ENCODE measurements at places on chromosomes 4 and X.

DNA sequence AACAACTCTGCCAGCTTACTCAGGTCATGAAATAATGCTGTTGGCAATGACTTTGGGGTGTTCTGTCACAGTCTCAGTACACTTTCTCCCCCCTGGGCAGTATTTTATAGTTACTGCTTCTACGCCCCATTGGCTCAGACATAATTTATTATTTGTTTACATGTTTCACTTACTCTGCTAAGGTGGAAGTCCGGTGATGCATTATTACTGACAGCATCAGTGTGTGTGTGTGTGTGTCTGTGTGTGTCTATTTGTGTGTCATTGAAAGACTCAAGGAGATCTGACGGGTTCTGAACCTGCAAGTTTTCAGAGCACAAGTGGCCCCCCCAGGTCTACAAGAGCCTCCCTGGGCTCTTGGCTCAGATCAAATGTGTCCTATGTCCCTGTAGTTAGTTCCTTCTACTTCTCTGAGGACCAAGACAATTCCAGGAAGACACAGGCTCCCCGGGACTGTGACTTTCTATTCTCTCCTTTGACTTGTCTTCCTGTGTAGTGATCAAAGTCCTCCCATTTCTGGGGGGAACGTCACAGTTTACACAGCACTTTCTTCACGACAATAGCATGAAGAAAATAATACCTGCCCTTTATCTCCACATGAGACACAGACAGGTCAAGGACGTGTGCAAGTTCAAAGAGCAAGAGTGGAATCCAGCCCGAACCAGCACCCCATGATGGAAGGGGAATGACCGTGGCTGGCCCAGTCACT, 283.7 kb upstream of the GATB start:
- no peak for DNase-seq

DNA sequence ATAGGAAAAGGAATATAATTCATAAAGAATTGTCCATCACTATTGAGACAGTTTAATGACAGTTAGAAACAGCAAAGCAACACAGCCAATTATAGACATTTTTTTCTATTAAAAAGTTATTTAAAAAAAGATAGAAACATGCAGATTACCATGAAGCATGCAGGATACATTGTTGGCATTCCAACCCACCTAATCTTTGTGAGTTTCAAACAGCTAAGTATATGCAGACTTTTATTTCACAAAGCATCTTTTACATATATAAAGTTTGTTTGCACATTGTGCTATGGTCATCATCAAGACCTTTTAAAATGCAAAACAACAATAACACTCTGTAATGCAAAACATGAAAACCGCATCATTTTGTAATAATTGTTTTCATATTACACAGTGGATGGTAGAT, 125.9 kb upstream of the ETNPPL start:
- no peak for DNase-seq

DNA sequence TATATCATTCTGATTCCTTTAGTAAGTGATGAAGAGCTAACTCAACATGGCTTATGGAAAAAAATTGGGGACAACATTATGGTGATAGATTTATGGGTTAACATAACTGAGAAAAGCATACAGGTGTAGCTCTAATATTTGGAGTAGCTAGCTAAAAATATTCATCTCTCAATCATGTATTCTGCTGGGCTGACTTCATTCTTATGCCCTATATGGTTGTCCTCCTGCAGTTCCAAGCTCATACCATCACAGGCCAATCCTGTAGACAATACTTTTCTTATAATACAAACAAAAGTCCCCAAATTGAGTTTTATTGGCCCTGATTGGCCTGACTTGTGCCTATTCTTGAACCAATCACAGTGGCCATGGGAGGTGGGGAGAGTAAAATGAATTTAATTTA, 6.7 kb upstream of the FAM241A start:
- DNase-seq = no peak

- DNase-seq = no peak
These were observed 2.9 kb downstream of the LRPAP1 start for GRCh38 chr4:3529363-3529762.

GRCh38 chrX:30874851-30875250, 14.2 kb downstream of the TAB3 start:
- no peak for DNase-seq

- no peak for DNase-seq
These were observed 516.1 kb upstream of the DIPK2B start for GRCh38 chrX:45716750-45717149.

DNA sequence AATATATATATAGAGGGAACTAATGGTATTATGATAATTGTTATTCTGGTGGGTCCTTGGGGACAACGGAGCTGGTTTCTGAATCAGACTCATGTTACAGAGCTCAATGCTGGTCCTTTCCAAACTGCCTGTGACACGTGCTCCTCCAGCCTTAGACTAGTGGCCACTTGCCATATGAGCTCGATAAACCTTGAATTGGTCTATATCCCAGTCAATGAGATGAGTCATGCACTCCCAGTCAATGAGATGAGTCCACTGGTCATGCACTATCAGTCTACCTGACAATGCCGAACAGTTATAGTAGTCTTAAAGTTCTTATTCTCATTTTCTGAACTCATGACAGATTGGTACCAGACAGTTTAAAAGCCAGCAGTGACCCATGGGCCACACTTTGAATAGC, 325.2 kb downstream of the LDB2 start:
- DNase-seq = no peak

GRCh38 chrX:3485727-3486126, 139.3 kb upstream of the MXRA5 start:
- DNase-seq = no peak

- no peak for DNase-seq
These were observed 58.7 kb upstream of the KDR start for GRCh38 chr4:55183926-55184599.

DNA sequence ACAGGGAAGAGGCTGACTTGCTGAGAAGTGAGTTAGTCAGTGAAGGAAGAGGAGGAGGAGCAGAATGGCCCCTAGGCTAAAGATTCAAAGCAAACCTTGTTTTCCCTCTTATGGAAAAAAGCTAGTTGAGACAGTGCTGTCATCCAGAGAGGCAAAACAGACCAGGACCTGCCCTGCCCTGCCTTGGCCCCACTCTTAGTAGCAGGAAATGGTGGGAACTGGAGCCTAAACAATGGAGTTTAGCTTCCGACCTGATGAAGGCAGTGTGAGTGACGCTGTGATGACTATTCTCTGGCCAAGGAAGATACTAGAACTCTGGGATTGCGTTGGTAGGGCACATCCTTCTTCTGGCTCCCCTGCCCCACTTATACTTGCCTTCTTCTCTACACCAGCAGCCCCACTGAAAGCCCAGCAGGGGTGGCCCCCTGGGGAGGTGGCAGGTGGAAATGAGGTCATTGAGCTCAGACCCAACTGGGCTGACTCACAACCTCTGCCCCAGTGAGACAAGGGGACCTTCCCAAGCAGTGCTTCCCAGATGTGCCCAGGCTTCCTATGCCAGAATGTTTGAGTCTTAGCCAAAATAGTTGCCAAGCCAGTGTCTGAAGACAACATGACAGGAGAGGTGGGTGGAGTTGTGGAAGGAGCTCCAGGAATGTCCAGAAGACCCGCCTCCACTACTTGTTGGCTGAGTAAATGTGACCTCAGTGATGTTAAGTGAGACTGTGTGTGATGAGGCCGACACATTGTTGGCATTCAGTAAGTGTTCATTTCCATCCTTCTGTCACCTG, 38.8 kb downstream of the MSN start:
- DNase-seq = peak; percentile 46

DNA sequence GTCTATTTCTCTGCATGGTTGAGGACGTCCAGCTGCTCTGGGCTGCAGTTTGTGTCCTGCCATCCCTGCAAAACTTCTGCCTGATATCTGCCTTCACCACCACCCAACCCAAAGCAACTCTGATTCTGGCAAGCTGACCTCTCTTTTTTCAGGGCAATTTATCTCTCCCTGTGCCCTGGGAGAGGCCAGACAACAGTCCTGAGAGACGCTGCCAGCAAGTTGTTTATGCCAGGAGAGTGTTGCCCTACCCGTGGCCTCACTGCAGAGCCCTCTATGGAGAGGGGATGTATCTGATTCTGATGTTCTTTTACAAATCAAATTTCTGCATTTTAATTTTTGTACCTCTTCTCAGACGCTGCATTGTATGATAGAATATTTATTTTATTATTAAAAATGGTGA, 36.6 kb upstream of the BRWD3 start:
- DNase-seq = no peak

DNA sequence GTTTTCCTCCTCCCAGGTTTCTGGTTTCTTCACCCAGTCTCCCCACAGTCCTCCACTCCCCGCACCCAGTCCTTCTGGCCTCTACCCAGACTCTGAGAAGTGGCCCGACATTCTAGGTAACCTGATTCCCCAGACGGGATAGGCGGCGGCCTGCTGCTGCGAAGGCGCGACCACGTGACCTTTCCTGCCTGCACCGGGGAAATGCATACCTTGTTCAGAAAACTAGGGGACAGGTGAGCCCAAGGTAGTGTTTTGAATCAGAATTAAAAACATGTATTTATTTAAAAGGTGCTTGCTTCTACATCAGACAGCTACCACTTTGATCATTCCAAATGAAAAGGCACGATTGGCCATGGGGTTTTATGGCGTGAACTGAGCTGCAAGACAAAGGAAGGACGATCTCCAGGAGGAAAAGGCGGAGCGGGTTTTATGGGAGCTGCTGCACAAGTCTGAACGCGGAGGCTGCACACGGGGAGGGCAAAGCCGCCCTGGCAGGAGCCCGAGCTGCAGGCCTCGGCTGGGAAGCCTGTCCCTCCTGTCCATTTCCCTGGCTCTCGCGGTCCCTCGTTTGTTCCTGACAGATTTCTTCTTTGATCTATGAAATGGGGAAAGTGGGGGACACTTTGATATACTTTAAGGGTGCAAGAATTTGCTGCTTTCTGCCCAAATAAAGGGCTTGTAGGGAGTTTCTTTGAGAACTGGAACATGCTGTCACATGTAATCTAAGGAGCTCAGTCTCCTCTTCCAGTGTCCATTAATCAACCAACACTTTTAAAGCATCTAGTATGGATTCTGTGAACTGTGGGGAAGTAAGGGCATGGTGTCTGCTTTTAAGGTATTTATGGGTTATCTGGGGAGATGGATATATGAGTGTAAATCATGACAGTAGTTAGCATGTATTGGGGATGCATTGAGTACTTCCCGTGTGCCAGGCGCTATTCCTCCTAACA, 150.9 kb downstream of the SPRY1 start:
- no peak for DNase-seq

DNA sequence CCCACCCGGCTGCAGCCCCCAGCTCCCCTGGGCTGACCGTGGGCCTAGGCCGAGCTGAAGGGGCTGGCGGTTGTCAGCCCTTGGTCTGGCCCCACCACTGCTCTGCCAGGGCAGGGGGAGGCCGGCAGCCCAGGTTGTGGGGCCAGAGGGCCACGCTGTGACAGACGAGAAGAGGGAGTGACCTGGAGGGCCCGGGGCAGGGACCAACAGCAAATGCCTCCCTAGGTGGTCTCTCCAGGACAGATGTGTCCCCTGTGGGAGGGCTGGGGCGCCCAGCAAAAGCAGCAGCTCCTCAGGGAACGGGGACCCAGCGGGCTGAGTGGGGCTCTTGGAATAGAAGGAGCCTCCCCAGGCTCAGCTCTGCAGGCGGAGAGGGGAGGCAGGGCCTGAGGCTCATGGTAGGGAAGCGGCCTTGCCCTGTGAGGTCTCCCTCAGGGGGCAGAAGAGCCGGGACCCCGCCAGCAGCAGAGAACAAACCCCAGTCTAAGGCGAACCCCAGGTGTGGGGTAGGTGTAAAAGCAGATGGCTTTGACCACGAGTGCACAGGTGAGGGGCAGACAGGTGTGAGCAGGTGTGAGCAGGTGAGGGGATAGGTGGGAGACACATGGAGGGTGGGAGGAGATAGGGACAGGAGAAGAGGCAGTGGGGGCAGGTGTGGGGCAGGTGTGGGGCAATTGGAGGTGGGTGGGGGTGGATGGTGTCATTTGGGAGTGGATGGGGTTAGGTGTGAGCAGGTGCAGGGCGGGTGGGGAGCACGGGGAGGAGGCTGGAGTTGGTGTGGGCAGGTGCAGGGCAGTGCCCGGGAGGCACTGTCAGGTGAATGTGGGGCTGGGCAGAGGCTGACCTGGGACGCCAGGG, 34.1 kb upstream of the SPON2 start:
- peak; percentile 2 for DNase-seq

DNA sequence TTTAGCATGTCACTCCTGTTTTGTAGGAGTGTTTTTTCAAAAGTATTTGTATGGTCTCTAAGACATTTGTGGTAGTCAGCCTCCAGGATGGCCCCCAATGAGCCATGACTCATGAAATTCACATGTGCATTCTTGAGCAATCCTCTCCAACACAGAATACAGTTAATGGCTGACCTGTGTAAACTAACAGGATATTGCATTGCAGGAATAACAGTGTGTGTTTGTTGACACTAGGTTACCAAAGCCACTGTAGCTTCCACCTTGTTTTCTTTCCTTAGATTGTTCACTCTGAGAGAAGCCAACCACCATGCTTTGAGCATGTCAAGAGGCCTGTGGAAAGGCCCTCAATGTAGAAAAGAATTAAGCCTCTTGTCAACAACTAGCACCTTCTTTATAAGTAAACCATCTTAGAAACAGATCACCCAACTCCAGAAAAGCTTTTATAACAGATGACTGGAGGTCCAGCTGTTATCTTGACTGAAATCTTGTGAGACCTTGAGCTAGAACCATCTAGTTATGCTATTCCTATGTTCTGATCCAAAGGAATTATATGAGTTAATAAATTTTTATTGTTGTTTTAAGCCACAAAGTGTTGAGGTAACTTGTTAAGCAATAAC, 28.5 kb downstream of the TBCK start:
- DNase-seq = no peak

DNA sequence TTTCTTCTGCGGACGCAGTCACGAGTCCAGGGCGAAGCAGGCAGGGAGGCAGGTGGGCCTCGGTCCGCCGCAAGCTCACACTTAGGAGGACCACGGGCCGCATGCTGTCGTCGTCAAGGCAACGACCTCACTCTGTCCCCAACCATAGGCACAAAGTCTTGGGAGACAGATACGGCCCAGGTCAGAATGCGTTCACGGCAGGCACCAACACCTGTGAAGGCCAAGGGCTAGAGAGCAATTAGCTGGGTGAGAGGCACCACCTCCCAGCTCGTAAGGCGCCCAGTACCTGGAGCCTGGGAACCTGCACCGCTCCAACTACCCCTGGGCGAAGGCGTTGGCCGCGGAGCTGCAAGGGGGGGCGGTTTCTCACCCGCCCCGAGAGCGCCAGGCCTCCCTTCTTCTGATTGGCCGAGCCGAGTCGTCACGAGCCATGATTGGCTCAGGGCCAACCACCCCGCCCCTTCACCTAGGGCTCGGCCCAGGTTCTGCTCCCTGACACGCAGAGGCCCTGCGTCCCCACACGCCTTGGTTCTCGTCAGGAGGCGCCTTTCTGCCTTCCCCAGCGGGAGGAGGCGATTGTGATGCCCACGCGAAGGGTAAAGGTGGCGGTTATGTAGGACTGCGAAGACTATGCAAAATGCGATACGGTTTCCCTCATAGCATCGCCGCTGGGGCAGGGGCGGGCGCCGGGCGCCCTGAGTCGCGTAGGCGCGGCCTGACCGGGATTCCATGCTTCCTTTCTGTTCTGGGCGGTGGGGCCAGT, at the start of gene CDKL2:
CDKL2 (minus strand) TSS at position 355 of the 763 bp plus-strand sequence. CDS start 4,540 bp downstream, outside the sequence.
- DNase-seq = peak; percentile 95

DNA sequence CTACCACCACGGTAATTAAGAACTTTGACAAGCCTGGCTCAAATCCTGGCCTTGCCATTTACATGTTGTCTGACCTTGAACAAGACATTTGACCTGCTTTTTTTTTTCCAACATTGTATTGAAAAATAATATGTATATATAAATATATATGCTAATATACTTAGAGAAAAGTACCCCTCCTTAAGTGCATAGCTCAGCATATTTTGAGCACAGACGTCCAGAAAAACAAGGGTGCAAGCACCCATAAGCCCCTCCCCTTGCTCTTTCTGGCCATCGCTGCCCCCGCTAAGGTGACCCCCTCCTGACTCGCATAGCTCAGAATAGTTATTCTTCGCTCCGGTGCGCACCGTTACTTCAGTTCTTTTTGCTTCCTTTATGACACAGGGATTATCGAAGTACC, 742.0 kb upstream of the FRG1 start:
- no peak for DNase-seq
